ENCODE measurements at places on chromosomes 3 and 15.

- no peak for DNase-seq
These were observed 239.0 kb downstream of the SQOR start for GRCh38 chr15:45873781-45874180.

GRCh38 chr3:19022546-19022945 is 125.8 kb upstream of the KCNH8 start:
- no peak for DNase-seq

GRCh38 chr3:23885210-23885609 is 31.6 kb downstream of the NKIRAS1 start:
- no peak for DNase-seq

DNA sequence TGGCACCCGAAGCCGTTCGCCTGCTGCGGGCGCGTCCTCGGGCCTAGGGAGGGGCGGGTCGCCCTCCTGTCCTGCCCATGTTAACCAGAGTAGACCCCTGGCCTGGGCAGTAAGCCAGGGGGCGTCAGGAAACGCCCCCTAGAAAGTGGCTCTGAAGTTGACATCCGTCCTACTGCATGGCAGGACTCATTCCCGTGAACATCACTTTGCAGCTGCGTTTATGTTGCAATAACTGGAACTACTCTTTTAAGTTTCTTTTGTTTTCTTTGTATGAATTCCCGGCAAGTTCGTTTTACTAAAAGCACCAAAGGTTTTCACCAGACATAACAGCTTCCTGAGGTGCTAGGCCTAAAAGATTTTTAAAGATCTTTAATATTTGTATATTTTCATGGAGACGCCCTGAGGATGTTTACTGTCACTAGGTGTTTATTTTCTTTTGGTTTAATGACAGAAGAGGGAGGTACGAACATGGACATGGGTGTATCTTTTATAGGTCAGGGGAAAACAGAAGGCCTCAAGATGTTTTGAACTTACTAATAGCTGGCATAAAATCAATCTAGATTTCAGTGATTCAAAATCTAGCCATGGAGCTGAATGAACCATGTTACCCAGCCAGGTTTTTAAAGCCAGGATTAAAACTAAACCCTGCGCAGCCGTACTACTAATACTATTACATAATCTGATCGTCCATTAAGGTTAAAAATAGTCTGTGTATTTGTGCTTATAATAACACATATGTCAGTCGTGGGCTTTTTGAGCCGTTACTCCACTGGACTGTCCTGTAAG is 1.0 kb downstream of the C15orf61 start:
- no peak for DNase-seq

DNA sequence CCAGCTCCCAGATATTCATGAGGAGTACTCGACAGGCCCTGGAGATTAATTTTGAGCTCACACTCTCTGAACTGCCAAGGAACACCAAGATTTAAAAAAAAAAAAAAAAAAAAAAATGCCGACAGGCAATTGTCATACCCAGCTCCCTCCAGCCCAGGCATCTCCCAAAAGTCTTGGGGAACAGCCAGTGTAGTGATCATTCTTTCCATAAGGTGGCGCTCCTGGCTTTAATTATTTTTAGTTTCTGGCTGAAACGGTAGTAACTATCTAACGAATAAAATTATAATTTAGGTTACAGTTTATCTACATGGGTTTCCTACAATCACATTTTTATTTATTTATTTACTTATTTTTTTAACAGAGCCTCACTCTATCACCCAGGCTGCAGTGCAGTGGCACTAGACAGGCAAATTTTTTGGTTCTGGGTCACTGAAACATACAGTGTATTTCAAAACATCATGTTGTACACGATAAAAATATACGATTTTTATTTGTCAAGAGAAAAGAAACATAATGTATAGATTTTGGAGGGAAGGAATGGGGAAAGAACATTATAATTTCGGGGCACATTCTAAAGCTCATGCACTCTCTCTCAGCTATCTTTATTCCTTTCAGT is 157.3 kb downstream of the ADAMTS9 start:
- DNase-seq: no peak

DNA sequence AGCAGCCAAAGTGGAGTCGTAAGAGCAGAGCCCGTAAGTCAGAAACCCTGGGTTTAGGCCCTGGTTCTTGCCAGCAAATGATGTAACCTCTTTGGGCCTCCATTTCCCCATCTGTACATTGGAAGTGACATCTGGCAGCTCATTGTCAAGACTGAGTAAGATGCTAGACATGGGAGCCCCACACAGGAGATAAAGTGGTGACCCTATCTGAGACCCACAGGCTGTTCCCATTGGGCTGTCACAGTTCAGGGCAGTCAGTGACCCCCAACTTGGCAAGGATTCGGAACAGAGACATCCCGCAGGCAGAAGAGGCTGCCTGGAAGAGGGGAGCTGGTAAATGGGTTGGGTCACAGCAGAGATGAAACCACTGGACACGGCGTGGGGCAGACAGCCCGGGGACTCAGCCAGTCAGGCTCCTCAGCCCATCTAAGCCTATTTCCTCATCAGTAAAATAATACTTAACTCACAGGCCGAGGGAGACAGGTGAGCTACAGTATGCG is 1.8 kb downstream of the CLN6 start:
- no peak for DNase-seq

DNA sequence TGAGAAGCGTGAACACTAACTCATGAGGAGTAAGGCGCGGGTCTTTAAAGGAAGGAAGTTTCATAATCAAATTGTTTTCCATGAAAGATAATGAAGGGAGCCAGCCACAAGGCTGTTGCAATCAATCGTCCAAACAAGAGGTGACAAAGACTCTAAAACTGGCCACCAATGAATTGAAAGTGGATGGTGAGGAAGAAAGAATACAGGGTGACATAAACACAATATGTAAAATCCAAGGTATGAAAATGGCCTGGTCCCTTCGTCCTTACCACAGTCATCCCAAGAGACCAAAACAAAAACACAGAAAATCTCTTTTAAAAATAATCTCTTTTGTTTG is 12.0 kb downstream of the CD86 start:
- DNase-seq: no peak

DNA sequence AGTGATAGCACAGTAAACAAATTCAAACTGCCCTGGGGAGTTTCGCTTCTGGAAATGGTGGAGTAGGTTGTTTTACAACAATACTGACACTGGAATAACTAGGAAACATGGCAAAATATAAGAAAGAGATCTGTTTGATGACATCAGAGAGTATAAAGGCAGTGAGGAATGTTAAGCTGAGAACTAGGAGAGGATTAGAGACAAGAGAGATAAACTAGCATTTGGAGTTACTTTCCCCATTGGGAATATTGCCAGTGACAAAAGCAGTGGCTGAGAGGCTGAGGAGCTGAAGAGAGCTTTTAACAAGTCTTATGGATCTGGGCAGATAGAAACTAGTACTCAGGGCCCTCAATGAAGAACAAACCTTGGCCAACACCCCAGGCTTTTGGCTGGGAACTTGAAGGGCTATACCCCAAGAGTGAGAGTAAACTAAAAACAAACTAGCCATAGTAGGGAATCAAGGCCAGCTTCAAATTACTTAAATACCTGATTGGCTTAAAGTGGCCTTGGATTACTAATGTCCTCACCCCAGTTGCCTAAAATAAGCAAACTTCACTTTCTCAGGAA is 280.4 kb downstream of the KLF13 start:
- no peak for DNase-seq

GRCh38 chr15:98807262-98807661 is 158.9 kb downstream of the IGF1R start:
- DNase-seq: no peak

DNA sequence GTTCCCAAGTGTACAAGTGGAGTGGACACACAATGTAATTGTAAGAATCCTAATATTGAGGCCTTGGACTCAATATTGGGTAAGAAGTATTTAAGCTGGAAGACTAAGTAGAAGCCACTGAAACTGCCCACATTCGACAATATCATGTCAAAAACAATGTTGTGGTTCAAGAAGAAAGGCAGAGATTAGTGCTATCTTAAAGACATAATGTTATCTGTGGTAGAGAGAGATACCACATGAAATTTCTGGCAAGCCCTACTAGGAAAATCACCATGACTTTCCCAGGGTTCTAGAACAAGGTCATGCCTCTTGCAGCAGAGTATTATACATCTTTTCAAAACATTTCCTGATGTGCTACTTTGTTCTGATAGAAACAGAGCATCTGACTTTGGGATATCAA is 192.6 kb downstream of the RAP2B start:
- no peak for DNase-seq

DNA sequence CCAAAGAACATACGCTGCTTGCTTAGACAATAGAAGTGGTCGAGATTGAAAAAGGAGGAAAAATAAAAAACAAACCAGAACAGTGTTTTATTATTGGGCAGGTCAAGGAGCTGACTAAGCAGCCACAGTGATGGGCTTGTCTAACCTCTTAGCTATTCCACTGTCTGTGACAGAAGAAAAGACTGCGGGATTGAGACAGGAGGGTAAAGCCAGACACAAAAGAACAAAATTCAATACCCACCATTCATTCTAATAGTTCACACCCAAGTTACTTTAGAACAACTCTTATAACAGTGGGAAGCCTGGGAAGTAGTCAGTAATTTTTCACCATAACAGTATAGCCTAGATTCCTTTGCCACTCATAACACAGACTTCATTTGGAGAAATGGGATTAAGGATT is 435.4 kb downstream of the MFSD1 start:
- no peak for DNase-seq

DNA sequence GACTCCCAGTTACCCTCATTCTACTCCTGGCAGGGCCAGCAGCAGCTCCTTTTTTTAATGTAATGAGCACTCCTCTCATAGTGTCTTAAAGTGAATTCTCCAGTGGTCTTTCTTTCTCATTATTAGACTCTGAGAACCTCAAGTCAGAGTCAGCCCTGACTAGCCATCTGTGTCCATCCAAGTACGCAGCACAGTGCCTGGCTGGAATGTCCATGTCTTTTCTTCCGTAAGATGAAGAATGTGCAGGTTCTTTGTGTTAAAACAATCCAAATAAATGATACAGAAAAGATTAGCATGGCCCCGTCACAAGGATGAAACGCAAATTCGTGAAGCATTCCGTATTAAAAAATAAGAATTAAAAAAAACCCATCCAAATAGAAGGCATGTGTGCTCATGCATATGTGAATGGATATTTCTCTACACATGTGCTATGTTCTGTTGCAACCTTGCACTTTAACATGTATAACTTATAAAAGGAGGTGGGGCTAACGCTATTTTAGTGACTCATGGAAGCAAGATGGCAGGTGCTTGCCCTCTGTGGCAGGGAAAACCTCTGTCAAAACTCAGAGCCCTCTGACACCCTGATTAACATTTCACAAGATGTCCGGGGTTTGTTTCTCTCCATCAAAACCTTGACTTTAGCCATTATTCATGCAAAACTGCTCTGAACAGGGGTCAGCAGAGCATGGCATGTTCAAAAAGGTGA is 170.7 kb upstream of the TOPAZ1 start:
- DNase-seq: no peak

DNA sequence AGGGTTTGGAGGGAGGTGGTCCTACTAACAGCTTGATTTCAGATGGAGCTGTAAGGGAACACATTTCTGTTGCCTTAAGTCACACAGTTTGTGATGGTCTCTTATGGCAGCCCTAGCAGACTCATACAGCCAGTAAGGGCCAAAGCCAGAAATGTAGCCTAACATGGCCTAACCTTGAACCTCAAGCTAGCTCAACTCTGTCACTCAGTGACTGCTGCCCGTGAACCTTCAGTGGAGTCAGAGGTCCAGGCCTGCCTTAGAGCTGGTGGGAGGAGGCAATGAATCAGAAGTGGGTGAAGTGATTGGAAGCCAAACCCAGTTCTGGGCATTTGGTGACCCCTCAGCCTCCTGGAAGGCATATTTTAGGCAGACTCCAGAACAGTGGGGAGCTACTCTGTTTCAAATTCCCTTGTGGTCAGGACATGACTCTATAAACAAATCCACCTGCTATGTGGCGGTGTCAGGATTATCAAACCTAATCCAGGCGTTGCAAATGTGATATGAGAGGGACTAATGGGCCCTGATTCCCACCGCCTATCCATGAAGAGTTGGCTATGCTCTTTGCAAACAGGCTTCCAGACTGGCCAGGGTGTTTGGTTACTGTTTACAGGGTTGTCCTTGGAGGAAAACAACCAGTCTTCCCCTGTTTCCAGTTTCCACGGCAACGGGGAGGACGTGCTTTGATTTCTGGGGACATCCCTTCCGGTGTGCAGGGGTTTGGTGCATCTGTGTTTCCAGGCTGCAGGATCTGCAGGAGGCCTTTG is 105.9 kb upstream of the AGBL1 start:
- DNase-seq: no peak

DNA sequence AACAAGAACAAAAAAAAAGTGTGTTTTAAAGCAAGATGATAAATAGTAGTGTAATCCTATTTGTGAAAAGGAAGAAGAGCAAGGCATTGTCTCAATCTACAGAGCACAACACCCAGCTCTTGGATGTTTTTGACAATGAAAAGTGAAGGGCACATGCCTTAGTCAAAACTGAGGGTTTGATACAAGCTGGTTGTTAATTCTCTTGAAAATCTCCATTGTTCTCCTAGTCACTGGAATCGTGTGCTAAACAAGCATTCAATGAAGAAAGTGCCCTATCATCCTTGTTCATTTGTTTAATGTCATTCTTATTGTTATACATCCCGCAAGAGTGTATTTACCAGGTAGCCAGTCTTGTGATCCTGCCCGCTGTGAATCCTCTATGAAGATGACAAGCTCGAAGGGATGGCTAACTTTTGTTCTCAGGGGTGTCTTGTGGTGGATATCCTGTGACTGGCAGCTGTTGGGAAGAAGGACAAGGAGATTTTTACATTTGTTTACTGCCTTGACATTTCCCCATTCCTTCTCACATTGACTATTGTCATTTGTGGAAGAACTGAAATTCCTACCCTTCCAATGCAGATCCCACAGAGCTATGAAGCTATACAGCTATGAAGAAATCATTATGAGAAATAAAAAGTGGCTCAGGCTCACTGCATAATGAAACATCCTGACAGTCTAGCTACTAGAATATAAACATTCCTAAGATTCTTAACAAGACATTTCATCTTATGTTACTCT is 175.9 kb downstream of the VGLL3 start:
- no peak for DNase-seq

DNA sequence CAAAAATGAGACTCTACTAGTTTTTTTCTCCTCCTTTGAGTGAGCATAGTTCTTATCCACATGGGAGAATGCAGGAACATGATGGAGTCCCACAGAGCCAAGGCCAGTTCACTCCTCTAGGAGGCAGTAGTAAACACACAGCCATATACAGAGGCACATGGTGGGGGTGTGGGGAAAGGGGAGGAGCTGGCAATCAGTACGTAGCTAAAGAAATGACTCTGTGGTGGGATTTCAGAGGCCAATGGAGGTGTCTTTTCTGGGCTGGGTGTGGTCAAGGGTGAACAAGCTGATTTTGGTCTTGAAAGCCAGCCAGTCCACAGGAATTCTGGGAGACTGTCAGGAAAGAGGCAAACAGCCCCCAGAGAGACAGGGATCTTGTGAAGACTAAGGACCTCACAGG is 6.6 kb upstream of the RAB11A start:
- peak; percentile 10 for DNase-seq

GRCh38 chr3:185824051-185825005 is 514 bp downstream of the IGF2BP2 start:
- DNase-seq: no peak

- DNase-seq: no peak
These were observed 23.9 kb downstream of the CCDC13 start for GRCh38 chr3:42749025-42749752.
